ENCODE measurements at places on chromosomes 5 and 9.

DNA sequence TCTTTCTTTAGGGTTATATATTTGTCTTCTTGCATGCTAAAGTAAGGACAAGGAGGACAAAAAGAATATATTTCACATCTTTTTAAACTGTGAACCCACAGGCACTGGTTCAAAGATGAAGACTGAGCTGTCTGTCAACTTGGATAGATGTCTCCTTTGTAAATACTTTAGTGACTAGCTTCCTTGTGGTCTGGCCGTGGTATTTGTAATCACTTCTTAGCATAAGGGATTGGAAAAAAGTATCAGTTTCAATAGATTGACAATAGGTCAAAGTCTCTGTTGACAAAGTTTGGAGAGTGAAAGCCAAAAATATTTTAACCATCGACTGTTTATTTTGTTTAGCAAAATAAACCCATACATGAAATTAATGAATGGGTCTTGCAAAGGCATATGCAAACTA, 91.4 kb downstream of the TMEM167A start:
- no peak for DNase-seq

DNA sequence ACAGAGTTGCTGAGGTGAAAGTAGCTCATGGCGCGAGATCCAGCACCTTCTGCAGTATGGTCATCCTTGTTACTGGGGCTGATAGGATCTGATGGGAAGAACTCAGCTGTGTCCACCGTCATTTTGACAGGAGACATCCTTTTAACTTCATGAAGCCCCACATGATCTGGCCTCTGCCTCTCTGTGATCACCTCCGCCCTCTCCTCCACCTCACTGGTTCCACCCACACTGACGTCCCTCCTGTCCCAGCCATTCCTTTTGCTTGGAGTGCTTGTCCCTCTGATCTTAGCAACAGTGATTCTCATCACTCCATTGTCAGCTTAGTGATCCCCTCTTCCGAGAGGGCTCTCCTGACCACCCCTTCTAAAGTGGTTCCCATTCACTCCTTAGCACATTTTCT, 25.8 kb downstream of the NEUROG1 start:
- no peak for DNase-seq

DNA sequence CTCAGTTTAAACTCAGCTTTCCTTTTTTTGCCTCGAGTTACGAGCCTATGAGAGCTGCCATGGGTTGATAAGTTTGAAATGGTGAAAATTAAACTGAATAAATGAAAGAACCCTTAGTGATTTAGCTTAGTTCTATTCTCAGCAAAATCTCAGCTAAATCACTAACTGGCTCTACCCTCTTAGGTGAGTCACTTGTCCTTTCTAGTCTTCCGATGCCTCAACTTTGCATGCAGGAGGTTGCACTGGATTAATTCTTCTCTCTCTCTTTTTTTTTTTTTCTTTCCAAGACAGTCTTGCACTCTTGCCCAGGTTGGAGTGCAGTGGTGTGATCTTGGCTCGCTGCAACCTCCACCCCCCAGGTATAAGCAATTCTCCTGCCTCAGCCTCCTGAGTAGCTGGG, 83.9 kb downstream of the PAPPA start:
- DNase-seq = no peak

- no peak for DNase-seq
Observed at GRCh38 chr5:34609951-34610441, 46.1 kb upstream of the RAI14 start.

GRCh38 chr5:169325273-169325672, 24.3 kb upstream of the SLIT3 start:
- DNase-seq = no peak

- DNase-seq = no peak
Observed at GRCh38 chr9:75483636-75484035, 395.3 kb downstream of the OSTF1 start.

DNA sequence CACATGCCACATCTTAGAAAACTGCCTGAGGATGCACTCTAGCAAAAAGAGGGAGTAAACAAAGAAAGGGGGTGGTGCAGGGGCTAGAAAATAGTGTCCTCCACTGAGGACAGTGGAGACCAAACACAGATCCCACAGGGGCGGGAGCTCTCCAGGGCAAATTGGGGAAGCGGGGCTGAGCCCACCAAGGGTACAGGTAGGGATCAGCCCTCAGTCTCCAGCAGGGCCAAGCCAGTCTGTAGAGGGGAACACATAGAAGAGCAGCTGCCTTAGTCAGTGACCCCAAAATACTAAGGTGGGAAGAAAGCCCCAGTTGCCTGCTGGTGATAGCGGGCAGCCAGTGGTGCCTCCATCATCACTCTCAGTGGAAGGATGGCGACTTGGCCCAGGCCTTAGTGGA, 134.0 kb downstream of the ATPSCKMT start:
- no peak for DNase-seq

DNA sequence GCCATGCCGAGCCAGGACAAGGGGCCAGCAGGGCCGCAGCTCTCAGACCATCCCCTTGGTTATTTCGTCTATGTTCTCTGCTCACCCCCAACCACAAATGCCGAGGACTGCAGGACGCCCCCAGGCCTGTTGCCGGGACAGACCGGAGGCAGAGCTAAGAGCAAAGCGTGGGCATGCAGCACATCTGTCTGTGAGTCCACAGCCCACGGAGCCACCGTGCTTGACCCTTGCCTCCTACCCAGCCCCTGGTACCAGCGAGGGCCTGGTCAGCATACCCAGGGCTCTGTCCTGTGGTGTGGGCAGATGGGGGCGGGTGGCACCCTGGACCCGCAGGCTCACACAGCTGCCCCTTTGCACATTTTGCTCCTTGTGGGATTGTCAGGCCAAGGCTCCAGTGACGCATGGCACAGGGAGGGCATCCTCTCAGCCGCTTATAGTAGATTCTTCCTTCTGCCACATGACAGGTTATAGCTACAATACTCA, 4.7 kb downstream of the BRD3 start:
- DNase-seq = no peak

- no peak for DNase-seq
Observed at GRCh38 chr5:24788829-24789514, 144.2 kb upstream of the CDH10 start.

DNA sequence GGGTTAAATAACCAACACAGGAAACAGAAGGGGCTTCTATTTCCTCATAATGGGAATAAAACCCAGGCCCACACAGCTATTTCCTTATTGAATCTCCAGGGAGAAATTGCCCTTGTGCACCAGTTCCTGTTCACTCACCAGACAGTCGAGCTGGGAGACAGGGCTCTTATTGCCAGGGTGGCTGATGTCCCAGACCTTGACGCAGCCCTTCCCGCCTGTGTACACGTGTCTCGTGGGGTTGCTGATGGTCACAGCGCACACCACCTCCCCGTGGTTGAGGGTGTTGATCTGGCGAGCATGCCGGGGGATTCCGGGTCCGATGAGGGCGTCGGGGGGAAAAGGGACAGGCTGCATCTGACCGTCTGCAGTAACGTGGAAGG, 96.5 kb downstream of the TLE1 start:
- no peak for DNase-seq

- DNase-seq = no peak
Observed at GRCh38 chr9:117425566-117425965, 10.7 kb upstream of the ASTN2 start.

DNA sequence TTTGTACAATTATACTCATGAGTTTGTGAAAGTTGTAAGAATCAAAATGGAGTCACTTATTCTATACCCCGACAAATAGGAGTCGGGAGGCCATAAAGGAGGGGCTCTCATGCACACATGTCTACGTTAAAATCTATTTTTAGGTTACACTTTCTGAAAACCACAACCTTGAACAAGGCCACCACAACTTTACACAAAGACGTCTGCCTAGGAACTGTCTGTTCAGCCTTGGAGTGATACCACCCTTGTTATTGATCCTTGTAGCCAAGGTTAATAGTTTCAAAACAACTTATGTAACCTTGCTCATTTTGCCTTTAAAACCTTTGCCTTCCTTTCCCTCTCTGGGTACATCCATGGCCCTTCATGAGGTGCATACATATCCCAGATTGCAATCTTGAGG, 4.1 kb upstream of the NDFIP1 start:
- no peak for DNase-seq

GRCh38 chr9:111036429-111036789, 1.9 kb downstream of the LPAR1 start:
- DNase-seq = no peak

DNA sequence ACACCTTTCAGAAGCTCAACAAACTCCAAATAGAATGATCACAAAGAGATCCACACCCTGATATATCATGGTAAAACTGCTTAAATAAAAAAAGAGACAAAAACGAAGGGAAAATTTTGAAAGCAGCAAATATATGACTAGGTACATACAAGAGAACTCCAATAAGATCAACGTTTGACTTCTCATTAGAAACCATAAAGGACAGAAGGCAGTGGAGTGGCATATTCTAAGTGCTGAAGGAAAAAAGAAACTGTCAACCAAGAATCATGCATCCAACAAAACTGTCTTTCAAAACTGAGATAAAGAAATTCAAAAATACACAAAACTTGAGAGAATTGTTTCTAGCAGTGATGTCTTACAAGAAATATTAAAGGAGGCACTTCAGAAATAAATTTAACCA, 11.2 kb downstream of the SLC22A4 start:
- DNase-seq = no peak

GRCh38 chr5:88092358-88092757, 176.3 kb downstream of the TMEM161B start:
- DNase-seq = no peak
